ENCODE measurements at places on chromosomes 1 and 21.

GRCh38 chr21:45325206-45326168 lies 37.8 kb upstream of the POFUT2 start:
- no peak for DNase-seq

DNA sequence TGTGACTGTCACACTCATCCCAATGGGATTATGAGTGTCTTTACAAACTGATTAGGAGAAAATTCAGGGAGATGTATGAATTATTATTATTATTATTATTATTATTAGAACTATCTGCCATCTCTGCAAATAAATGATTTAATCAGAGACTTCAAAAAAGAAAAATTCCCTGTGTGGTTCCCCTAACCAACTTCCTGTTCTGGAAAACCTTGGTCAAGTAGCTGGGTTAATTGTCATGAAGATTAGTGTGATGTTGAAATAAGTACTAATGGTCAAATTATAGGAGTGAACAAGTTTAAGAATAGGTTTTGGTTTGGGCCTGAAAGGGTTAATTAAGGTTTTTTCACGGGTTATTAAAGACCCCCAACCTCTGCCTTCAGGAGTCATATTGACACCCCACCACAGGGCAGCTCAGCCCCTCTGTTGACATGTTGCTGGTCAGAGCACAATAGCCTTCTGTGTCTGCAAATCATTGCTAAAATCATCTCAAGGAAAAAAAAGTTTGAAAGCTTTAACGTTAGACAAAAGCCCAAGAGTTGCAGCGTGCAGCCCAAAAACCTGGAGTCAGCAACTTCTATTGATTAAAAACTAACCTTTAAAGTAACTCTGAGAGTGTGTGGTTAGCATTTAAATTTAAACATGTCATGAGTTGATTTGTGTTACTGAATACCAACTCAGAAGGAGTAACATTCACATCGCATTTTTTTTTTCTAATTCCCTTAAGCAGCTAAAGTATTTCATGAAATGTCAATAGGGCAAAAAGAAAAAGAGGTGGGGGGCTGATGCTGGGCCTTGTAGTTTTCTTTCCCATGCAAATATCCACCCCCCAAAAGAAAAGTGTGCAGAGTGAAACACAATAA lies 272.5 kb downstream of the TM2D1 start:
- DNase-seq, result no peak

GRCh38 chr1:15751717-15752116 lies 6.9 kb upstream of the FBLIM1 start:
- DNase-seq, result no peak

GRCh38 chr21:43956019-43956669 lies 56.0 kb upstream of the TRAPPC10 start:
- DNase-seq, result no peak

All from NCI-H1436 treated with DMSO at 0.1 percent for 48 hours (cell line).